Mucosa of gallbladder (tissue), 1 donor: ENCODE measurements at places on chromosomes 7 and 10. TPM values are rescaled to one million over a fixed set of nuclear protein-coding genes. Genes with fewer than 3 reads are reported as not detected.

DNA sequence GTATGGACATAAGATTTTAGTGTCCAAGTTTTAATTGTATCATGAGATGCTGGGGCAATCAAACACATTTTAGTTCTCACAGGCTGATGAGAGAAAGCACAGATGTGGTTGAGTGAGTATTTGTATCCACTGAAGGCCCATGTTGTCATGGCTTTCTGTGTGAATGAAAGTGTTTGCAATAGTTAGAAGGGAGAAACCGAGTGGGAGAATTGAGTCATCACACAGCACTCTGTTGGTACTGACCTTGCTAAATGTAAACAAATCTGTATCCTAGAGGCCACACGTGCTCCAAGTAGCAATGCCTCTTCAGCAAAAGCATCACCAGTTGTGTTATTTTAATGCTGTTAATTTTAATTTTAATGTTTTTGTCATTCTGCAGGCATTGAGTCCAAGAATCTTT, 121.2 kb downstream of the EMX2 start:
- DNase-seq: no peak

- no peak for DNase-seq
Observed at GRCh38 chr7:97346349-97346748, 228.9 kb downstream of the SDHAF3 start.

DNA sequence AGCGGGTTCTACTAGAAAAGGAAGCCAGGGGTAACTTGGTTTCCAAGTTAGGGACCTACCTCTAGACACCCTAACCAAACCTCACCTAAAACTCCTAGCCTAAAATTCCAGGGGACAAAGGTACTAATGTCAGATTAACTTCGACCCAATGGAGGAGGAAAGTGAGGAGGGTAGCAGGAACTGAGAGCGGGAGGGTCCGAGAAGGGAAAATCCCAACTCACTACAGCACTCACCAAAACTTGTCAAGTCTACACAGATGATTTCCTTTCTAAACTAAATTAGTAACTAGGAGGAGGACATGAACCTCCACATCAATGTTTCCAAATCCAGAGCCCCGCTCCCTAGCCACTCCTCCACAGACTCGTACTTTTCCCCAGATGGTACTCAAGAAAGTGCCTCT, 22.6 kb downstream of the CHCHD3 start:
- no peak for DNase-seq

CYP2E1 gene
- 4.7 TPM for total RNA-seq

- no peak for DNase-seq
Observed at GRCh38 chr10:13960603-13961002, 370.1 kb downstream of the FRMD4A start.
